ENCODE measurements at places on chromosomes 1 and 21.

GRCh38 chr1:107251083-107251482, 110.2 kb downstream of the NTNG1 start:
- H3K27ac ChIP-seq = no peak overlapping the region
- no peaks in the 10 kb centered on the region for H3K27me3 ChIP-seq
- H3K4me1 ChIP-seq = no peaks in the 10 kb centered on the region

DNA sequence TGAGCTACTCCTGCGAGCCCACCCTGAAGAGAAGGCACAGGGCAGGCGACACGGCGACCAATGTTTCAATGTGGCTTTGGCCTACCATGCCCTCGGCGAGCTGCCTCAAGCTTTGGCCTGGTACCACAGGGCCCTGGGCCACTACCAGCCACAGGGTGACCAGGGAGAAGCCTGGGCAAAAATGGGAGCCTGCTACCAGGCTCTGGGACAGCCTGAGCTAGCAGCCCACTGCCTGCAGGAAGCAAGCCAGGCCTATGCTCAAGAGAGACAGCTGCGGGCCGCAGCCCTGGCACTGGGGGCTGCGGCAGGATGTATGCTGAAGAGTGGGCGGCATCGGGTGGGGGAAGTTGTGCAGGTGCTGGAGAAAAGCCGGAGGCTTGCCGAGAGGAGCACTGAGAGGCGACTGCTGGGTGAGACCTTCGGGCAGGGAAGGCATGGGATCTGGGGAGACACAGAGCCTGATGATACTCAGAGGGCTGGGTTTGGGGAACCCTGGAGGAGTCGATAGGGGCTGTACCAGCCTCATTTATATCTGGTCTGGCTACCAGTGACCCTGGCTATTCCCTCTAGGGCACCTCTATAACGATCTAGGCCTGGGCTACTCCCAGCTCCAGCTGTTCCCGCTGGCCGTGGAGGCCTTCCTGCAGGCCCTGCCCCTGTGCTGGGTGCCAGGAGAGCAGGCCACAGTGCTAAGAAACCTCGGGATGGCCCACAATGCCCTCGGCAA, 2.3 kb downstream of the TTC24 start:
- H3K27ac ChIP-seq = no peak overlapping the region
- no peaks in the 10 kb centered on the region for H3K27me3 ChIP-seq
- H3K4me1 ChIP-seq = no peaks in the 10 kb centered on the region
- no peak for DNase-seq

- no peak overlapping the region for H3K4me3 ChIP-seq
- peaks cover 15% of the 10 kb centered on the region for H3K4me1 ChIP-seq
- no peaks in the 10 kb centered on the region for H3K36me3 ChIP-seq
- H3K27ac ChIP-seq = no peak overlapping the region
- no peak for DNase-seq
- no peaks in the 10 kb centered on the region for H3K27me3 ChIP-seq
Measured at GRCh38 chr21:26465916-26466315, 107.2 kb downstream of the CYYR1 start.

DNA sequence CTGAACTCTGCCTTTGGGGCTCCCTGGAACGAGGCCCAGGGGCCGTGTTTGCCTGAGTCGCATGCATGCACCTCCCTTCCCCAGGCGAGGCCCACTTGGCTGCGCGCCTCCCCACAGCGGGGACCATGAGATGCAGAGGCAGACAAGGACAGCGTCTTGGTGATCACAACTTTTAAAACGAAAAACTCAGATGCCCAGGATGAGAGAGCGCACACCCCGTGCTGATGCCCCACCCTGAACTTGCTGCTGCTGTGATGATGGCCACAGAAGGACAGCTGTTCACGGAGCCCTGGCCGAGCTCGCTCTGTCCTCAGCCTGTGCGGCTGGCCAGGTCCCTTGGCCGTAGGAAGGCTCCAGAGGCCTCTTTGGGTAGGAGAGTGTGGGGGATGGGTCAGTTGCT, 11.4 kb upstream of the PRMT2 start:
- no peaks in the 10 kb centered on the region for H3K27me3 ChIP-seq
- H3K27ac ChIP-seq = no peak overlapping the region
- H3K4me3 ChIP-seq = no peak overlapping the region
- DNase-seq = no peak
- no peaks in the 10 kb centered on the region for H3K36me3 ChIP-seq

- DNase-seq = peak; percentile 66
- peaks cover 31% of the 10 kb centered on the region for H3K4me1 ChIP-seq
- H3K4me3 ChIP-seq = no peak overlapping the region
- no peaks in the 10 kb centered on the region for H3K27me3 ChIP-seq
Measured at GRCh38 chr1:33682371-33682770, 181.5 kb upstream of the HMGB4 start.

DNA sequence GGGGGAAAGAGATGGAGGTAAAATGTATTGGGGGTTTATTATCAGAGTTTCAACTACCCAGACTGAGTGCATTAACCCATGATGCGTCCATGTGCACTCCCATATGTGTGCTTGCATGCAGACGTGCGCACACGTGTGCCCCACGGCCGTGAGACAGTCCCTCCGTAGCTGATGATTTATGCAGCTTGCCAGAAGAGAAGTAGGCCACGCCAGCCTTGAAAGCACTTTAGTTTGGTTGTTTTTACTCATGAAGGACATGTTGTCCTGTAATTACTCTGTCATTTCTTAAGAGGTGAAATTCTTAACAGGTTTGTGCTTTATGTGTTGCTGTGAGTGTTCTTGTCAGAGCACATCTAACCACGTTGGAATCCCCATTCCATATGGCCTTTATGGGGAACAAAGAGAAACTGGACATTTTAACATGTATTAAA, 467.8 kb downstream of the LMO4 start:
- DNase-seq = no peak
- no peaks in the 10 kb centered on the region for H3K36me3 ChIP-seq
- no peaks in the 10 kb centered on the region for H3K27me3 ChIP-seq
- peaks cover 11% of the 10 kb centered on the region for H3K4me1 ChIP-seq

- H3K4me3 ChIP-seq = no peak overlapping the region
- H3K27ac ChIP-seq = no peak overlapping the region
- H3K36me3 ChIP-seq = no peaks in the 10 kb centered on the region
- H3K27me3 ChIP-seq = peaks cover 50% of the 10 kb centered on the region
Measured at GRCh38 chr1:207666342-207666741, 21.4 kb downstream of the CR1L start.

DNA sequence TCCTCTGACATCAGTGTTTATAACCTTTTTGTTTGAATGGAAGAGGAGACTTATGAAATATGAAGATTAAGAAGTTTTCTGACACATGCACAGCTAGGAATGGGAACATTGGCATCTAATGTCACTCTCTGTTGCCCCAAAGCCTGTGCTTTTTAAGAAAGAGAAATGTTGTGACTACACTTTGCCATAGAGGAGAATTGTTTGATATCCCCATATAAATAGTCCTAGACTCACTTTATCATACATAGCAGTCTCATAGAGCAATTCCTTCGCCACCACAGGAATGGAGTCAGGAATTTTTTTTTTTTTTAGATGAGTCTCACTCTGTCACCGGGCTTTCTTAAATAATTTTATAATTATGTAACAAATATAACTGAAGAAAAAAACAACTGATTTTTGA, 1.5 kb downstream of the KRTAP21-3 start:
- no peak for DNase-seq
- H3K36me3 ChIP-seq = no peaks in the 10 kb centered on the region
- H3K4me3 ChIP-seq = no peak overlapping the region
- no peaks in the 10 kb centered on the region for H3K27me3 ChIP-seq

DNA sequence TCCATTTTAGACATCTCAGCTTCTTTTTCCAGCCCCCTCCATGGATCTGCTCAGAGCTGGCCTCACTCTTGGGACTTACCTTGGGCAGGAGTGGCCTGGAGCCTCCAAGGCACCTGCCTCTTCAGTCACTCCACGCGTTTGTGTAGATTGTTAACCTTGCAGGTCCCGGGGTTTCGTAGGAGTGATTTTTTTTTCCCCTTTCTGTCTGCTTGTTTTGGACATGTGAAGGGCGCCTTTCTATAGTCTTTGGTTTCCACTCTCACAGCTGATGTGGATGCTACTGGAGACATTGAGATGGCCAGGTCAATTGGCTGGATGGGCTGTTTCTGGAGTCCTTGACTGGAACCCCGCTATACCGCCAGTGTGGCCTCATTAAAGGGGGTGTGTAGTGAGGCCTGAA, 2.0 kb upstream of the SDHB start:
- no peak overlapping the region for H3K27ac ChIP-seq
- DNase-seq = no peak
- H3K27me3 ChIP-seq = no peaks in the 10 kb centered on the region
- H3K4me3 ChIP-seq = no peak overlapping the region
- 0 out of 2 replicates have a peak, but pooled peaks cover 4% of the 10 kb centered on the region for H3K36me3 ChIP-seq
